ENCODE measurements at places on chromosomes 4 and X.

GRCh38 chrX:36947214-36947613 is 61.0 kb upstream of the FAM47C start:
- DNase-seq, result no peak

DNA sequence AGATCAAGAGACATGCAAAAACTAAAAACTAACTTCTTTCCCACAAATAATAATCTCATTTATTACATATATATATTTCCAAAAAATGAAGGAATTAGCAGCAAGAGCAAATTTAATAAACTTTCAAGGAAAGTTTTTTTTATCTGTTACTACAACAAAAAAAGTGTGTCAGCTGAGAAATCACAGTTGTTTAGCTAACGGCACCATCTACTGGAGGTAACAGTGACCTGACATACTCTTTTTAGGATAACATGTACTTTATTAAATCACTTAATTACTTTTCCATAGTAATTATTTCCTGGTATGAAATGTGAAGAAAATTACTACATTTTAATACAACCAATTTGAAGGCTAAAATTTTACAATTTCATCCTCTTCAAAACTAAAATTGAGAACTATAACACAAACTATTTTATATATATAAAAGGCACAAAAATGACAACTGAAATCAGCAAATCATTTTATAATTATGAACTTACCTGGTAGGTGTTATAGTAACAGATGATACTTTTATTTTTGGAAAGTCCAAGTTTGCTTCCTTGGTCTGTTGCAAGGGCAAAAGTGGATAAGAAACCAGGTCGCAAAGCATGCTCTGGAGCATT is 9.1 kb downstream of the LAMTOR3 start:
- DNase-seq, result peak; percentile 26

GRCh38 chrX:110043506-110043905 is 40.6 kb downstream of the TMEM164 start:
- DNase-seq, result no peak

DNA sequence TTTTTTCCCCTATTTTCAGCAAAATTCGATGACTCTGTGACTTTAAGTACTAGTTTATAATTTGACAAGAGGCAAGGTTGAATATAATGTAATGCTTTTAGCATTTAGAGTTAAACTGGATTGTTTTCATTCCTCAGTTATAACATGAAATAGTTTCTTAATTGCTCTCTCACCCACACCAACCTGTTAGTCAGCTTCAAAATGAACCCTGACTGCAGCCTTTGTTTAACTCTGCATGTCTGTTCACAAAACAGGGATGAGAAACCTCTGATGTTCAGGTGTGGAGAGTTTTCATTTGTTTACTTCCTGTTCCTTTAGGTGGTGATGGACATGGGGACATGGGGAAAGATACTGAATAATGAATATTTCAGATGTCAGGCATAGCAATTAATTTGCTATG is 49.9 kb upstream of the MND1 start:
- DNase-seq, result no peak

GRCh38 chr4:124650614-124651013 is 61.9 kb downstream of the ANKRD50 start:
- DNase-seq, result no peak

DNA sequence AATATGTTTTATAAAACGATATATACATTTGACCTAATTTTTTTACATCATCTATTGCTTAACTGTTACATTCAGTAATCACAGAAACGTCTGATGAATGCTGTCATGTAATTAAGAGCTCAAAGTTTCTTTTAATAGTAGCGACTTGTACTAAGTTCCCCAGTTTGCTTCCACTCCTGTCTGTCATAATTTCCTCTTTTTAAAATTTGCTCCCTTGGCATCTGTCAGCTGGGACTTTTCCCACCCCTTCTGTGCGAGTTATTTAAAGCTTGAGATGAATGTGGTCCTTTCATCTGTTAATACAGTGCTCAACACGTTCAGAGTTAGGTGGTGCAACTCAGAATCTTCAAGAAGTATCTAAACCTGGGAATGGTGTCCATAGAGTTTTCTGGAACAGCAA is 1.2 kb downstream of the RAP1GDS1 start:
- DNase-seq, result no peak

DNA sequence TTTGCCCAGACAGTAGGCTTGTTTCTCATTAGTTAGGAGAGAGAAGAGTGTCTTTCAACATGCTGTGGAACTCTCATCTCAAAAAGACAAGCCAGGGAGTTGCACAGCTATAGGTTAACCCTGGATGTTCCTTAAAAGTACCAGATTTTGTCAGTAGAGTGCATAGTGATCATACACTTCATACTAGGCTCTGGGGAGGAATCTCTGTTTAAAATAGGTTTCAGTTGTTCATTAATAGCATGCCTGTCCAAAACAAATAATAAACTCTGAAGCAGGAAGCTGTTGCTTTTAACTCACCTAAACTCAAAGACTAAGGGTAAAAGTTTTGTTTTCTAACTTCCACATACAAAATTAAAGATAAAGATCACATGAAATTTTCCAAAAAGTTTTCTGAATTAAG is 1948.4 kb downstream of the C4orf33 start:
- no peak for DNase-seq

GRCh38 chr4:184306949-184307348 is 89.3 kb upstream of the ENPP6 start:
- no peak for DNase-seq

- DNase-seq, result no peak
These were observed 27.6 kb downstream of the HTRA3 start for GRCh38 chr4:8297141-8297601.

GRCh38 chr4:144715230-144715629 is 69.3 kb downstream of the HHIP start:
- DNase-seq, result no peak

- DNase-seq, result no peak
These were observed 81.2 kb downstream of the SPRY1 start for GRCh38 chr4:123477711-123478209.

DNA sequence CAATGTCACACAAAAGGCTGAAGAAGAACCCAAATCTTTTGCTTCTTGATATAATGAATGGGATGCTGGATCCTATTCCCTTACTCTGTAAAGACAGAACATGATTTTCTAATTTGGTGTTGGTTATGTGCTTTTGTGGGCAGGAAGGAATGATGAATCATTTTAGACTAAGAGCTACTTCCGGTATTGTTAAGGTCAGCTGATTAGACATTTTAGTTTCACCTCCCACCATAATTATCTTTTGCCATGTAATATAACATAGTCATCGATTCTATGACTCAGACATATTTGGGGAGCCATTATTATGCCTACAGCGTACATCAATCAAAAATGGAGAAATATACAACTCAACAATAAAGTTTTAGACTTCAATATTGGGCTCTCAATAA is 265.3 kb downstream of the ZNF674 start:
- no peak for DNase-seq

DNA sequence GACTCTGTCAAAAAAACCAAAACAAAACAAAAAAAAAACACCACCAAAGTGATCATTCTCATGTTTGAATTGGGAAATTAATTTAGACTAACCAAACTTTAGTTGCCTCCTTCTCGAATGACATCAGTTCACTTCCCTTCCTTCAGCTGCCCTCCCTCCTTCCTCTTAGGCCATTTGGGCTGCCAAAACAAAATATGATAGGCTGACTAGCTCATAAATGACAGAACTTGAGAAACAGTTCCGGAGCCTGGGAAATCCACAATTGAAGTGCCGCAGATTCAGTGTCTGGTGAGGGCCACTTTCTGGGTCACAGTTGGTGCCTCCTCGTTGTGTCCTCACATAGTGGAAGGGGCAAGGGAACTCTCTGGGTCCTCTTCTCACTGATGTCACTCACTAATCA is 16.1 kb upstream of the WAS start:
- no peak for DNase-seq

DNA sequence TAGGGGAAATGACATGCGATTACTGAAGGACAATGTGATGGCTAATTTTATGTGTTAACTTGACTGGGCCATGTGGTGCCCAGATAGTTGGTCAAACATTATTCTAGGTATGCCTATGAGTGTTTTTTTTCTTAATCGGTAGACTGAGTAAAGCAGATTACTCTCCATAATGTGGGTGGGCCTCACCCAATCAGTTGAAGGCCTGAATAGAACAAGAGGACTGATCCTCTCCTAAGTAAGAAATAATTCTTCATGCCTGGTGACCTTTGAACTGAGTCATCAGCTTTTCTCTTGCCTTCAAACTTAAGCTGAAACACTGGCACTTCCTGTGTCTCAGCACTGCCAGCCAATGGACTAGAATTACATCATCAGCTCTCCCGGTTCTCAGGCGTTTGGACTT is 164.0 kb upstream of the FGF13 start:
- DNase-seq, result no peak

DNA sequence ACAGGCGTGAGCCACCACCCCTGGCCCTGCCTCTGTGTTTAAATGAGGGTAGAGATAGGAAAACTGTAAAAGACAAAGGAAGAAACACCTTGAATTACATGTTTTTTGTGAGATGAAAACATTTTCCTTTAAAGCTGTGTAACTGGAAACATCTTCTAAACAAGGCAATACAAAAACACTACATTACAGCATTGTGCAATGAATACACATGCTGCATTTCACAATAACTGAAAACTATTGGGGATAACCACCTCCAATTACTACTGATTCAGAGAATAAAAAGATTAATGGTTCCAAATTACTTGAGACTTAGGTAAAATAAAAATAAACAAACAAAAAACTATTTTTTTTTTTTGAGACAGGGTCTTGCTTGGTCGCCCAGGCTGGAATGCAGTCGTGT is 7.6 kb upstream of the OGT start:
- DNase-seq, result no peak

DNA sequence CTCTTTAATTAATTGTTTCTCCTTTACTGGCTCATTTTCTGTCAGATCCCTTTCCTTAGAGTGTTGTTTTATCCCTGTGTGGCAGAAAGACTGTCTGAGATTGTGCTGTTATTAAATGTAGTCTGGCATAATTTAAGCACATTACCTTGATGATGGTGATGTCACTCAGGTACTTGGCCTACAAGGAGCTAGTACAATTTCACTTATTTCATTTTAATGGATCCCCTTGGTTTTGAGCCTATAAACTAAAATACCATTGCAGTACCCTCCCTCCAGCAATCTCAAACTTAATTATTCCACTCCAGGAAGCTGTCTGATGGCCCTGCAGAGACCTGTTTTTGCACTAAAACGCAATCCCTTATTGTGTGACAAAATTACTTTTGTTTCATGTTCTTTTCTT is 968.6 kb downstream of the ADGRL3 start:
- DNase-seq, result no peak

GRCh38 chr4:72846280-72847111 is 223.0 kb downstream of the COX18 start:
- peak; percentile 2 for DNase-seq

DNA sequence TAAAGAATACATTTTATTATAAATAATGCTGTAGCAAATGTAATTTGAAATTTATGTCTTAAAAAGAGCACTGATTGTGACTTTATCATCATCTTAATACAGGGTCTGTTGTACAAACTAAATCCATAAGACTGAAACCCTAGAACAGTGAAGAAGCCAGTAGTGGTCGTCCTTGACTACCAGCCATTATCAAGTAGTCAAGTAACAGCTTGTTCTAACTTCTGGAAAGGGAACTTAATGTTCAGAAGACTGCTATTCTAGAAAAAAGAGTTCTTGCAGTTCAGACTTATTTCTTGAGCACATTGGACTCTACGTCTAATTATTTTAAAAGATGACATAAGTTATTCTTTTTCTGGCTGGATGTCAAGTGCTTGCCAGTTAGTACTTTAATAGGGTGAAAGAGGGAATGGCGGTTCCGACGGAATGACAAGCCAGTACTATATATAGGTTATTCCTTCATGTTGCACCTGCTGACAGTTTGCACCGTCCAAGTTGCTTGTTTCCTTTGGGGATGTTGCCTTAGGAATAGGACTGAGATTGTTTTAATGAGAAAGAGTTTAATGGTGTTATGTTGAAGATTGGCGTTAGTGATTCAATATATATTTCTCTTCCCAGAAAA is 109.9 kb downstream of the RAPGEF2 start:
- DNase-seq, result no peak

DNA sequence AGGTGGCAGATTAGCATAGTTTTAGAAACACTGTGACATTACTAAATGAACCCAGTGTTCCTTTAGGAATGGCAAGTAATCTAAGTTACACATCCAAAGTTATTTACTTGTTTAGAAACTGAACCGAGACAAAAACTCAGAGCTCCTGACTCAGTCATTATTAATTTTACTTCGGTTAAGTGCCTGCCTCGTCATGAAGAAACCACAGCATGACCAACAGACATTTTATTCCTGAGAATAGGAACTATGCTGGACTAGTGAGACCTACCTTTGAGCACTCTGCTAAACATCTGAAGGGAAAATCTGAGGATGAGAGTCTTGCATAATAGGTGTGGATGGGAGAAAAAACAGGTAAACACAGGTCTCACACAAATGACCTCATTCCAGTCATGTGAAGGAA is 2.5 kb downstream of the BEX1 start:
- DNase-seq, result no peak

DNA sequence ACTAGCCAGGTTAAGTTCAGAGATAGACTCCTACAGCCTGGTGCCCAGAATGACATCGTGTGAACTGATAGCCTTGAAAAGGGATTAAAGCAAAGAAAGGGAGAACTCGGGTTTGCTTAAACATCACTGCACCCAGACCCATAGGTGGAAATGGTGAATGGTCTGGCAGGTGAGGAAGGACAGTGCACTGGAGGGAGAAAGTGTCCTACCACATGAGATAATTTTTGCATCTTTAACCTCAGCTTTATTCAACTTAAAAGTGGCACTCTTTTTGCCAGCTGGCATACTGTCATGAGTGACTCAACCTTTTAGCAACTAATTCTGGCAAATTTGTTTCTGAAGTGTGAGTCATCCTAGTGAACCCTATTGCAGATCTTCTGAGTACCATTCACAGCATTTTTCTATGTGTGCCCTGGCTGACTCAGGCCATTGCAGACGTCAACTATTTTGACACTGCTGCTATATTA is 53.0 kb upstream of the DAPP1 start:
- no peak for DNase-seq

DNA sequence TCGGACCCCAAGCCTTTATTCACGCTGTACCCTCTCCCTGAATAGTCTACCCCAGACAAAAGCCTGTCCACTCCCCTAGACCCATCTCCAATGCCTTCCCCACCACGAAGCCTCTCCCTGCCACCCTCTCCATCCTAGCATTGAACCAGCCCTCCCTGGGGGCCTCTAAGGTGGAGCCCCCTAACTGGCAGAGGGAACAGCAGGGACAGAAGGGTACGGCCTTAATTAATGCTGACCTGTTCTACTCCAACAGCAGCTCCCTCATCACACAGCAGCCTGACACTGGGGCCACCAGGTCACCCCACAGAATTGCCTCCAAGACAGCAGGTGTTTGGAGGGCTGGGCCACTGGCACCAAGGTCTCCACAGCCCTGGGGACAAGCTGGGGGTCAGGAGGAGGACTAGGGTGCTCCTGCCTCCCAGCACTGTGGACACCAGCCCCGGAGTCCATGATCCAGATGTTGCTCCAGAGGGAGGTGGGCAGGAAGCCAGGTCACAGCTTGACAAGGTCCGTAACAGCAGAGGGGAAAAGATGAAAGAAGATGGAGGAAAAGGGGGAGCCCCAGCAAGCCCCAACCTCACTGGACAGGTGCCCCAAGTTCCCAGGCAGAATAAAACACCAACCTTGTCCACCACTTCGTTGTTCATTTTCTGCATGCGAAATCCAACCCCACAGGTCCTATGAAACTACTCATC is 3.7 kb downstream of the CRMP1 start:
- DNase-seq, result no peak

GRCh38 chrX:49001521-49002090 is 458 bp downstream of the GRIPAP1 start:
- DNase-seq, result peak; percentile 51
